EL (cell line): ENCODE measurements at places on chromosomes 11 and 22.

GRCh38 chr11:117932426-117932825 is 3.2 kb upstream of the TMPRSS13 start:
- DNase-seq = no peak

- DNase-seq = no peak
Observed at GRCh38 chr11:125299061-125299615, 134.6 kb downstream of the PKNOX2 start.

- no peak for DNase-seq
Observed at GRCh38 chr11:19110295-19110694, 6.7 kb upstream of the ZDHHC13 start.

- no peak for DNase-seq
Observed at GRCh38 chr22:46688949-46689348, 49.1 kb downstream of the CERK start.

DNA sequence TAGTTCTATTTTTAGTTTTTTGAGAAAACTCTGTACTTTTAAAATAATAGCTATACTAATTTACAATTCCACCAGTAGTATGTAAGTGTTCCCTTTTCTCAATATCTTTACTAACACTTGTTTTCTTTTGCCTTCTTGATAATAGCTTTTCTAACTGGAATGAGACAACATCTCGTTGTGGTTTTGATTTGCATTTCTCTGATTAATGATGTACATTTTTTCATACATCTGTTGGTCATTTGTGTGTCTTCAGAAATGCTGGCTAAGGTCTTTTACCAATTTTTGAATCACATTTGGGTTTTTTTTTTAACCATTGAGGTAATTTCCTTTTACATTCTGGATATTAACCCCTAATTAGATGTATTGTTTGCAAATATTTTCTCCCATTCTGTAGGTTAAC is 258.9 kb downstream of the DYNC2H1 start:
- DNase-seq = no peak

DNA sequence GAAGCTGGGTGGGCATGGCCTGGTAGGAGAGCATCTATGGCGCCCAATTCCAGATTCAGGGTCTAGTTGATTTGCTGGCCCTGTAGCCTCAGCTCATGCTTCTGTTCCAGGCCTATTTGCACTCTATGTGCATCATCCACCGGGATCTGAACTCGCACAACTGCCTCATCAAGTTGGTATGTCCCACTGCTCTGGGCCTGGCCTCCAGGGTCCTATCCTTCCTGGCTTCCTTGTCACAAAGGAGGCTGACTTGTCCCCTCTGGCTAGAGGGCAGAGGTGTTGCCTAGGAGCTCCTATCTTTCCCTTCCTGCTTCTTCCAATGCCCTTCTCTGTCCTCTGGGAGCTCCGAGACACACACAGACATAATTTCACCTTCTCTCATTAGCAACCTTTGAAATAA is 21.3 kb downstream of the PIK3IP1 start:
- DNase-seq = peak; percentile 17

GRCh38 chr11:2176389-2176900 is 4.8 kb upstream of the TH start:
- no peak for DNase-seq

DNA sequence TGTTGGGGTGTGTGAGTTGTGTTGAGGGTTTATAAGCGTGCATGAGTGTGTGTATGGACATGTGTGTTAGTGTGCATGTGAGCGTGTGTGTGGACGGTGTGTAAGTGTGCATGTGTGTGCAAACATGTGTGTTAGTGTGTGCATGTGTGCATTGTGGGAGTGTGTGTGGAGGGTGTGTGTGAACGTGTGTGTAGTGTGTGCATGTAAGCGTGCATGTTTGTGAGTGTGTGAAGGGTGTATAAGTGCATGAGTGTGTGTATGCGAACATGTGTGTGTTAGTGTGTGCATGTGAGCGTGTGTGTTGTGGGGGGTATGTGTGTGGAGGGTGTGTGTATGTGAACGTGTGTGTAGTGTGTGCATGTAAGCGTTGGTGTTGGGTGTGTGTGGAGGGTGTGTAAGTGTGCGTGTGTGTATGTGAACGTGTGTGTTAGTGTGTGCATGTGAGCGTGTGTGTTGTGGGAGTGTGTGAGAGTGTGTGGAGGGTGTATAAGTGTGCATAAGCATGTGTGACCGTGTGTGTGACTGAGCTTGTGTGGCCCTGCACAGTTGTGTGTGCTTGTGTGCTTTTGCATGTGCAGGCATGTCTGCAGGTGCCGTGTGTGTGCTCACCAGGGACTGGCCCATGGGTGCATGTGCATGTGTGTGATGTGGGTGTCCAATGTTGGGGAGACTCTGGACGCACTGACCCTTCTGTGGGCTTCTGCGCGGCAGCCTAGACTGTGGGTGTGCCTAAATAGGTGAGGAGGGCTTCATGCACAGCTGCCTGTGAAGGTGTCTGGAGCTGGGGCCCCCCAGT is 866.2 kb downstream of the TBC1D22A start:
- DNase-seq = no peak

DNA sequence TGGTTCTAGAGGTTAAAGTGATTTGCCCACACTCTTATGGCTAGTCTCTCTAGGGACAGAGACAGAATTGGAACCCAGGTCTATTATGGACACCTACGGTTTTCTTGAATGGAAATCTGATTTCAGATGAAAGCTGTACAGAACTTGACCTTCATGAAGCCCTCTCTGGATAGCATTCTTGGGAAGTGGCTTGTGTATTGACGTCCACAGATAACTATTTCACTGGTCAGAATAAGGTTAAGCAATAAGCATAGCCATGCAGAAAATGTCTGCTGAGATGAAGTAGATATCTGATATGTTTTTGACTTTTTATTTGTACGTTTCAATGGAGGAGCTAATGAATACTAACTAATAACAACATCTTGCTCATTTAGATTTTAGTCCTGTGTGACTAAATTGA is 1.1 kb downstream of the TLCD5 start:
- DNase-seq = peak; percentile 73

DNA sequence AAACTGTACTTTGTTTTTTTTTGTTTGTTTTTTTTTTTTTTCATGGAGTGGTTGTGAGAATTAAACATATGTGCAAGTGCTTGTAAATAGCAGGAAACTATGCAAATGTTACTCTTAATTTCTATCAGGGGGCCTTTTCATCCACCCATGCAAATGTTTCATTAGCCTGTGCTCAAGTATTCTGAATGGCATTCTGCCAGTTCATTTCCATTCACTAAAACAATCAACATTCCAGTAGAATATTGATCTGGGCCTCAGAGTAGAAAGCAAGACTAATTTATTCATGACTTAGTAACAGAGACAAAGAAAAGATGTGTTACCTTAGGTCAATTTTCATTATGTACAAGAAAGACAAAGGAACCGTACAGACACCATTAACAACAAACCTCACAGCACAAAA is 971.4 kb downstream of the DLG2 start:
- DNase-seq = no peak

- no peak for DNase-seq
Observed at GRCh38 chr11:122820158-122820557, 18.1 kb upstream of the CRTAM start.

DNA sequence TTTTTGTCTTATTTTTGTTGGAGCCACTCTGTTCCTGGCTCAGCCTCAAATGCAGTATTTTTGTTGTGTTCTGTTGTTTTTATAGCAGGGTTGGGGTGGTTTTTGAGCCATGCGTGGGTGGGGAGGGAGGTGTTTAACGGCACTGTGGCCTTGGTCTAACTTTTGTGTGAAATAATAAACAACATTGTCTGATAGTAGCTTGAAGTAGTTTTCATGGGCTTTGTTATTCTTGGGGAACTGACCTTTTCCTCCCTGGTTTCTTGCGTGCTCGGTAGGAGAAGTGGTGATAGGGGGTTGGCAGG is 6.0 kb upstream of the MCM5 start:
- DNase-seq = no peak

DNA sequence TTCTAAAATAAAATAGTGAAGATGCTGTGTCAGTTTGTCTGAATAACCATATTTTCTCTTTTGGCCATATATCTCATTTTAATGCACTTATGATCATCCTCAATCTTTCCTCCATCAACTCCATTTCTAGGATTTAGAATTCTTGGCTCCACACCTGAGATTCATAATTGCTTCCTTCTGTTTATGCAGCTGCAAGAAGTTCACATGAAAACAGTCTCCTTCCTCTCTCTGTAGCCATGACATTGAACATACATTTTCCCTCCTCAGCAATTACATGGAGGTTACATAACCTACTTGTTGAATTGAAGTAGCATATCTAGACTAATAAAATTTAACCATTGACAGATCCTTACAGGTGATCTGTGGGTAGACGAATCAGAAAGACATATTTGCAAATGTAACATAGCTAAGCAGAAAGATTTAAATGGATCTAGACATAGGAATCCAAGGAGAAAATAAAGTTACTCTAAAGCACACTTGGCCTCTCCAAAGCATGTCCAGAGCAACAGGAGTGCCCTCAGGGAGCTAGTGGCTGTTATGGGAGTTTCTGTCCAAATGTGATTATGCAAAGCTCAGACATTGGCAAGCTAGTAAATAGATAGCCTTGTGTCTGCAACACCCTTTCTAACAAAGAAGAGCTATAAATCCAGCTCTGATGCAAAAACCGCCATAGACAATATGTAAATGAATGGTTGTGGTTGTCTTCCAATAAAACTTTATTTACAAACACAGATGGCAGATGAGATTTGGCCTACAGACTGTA is 119.9 kb upstream of the MPPED2 start:
- DNase-seq = no peak

GRCh38 chr11:71218789-71219499 is 33.4 kb downstream of the SHANK2 start:
- no peak for DNase-seq

GRCh38 chr11:71499546-71499945 is 27.5 kb upstream of the KRTAP5-7 start:
- DNase-seq = no peak

- no peak for DNase-seq
Observed at GRCh38 chr22:25661073-25661472, 80.9 kb upstream of the MYO18B start.

DNA sequence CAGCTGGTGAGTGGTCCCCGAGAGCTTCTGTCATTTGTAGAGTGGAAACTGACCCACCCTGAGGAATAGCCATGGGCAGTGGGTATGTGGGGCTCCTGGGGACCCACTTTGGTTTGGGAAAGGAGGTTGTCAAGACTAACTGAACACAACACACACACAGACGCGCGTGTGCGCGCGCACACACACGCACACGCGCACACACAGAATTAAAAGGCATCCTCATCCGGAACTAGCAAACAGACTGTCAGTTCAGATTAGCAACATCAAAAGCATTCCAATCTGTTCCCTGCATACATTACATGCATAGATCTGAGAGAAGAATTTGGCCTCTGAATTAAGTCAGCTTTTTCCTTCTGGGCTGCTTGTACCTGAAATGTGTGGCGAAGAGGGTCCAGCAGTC is 284.7 kb downstream of the ST3GAL4 start:
- DNase-seq = no peak
